ENCODE measurements at places on chromosomes 3 and 15. TPM values are rescaled to one million over a fixed set of nuclear protein-coding genes. Genes with fewer than 3 reads are reported as not detected.

Gene OR4F15
- total RNA-seq, result 0.35 TPM

Gene SLC12A6
- 26.2 TPM for total RNA-seq

Gene THAP10
- 2.8 TPM for total RNA-seq

Gene FAM174B
- 17.9 TPM for total RNA-seq

Gene ABHD10
- total RNA-seq, result 51.6 TPM

Gene GREM1
- total RNA-seq, result 0.35 TPM

Gene SYNPR
- total RNA-seq, result not detected

Gene SCN5A
- 0.76 TPM for total RNA-seq
